Activated naive CD8-positive, alpha-beta T cell treated with anti-CD3 and anti-CD28 coated beads, Interleukin-2, amount 10 ng/mL, durations not matched to agents 7 days and 5 days (primary cell): ENCODE measurements at places on chromosomes 6 and 20. TPM values are rescaled to one million over a fixed set of nuclear protein-coding genes. Genes with fewer than 3 reads are reported as not detected.

The GSTA2 gene
- total RNA-seq: not detected

The NUP43 gene
- 67.6 TPM for total RNA-seq

GRCh38 chr20:32421290-32421689, 63.2 kb downstream of the ASXL1 start:
- DNase-seq: no peak

DNA sequence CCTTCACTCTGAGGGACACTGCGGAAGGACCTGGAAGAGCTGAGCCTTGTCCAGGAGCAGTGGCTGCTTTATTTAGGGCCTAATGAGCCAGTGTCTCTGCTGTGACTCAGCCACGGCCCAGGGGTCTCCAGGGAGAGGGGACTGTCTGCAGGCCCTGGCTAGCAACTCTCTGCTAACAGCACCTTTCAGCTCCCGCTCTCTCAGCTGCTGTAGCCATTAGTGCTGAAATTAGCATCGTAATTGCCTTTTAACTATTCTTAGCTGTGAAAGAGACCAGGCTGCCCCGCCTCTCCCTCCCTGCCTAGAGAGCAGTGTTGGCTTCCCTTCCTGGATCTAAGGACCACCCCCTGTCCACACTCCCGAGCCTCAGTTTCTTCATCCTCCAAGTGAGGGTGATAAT, 53.1 kb upstream of the SLC32A1 start:
- DNase-seq: no peak

DNA sequence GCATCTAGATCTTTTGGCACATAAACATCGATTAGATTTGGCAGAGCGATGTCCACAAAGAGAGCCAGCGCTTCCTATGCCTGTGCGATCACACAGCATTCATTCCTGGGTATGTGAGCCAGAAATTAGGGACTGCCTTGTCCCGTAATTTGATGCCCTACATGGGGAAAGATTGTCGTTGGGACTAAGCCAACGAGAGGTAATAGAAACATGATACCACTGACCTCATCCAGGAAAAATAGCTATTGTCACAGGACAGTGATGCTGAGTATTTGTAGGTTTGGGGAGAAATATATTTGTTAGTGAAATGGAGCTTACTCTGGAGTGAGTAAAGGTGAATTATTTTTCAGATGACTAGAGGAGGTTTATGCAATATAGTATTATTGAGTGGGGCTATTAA, 154.0 kb downstream of the TSHZ2 start:
- DNase-seq: no peak

The SCUBE3 gene
- total RNA-seq: 0.22 TPM

The MRAP2 gene
- total RNA-seq: not detected

DNA sequence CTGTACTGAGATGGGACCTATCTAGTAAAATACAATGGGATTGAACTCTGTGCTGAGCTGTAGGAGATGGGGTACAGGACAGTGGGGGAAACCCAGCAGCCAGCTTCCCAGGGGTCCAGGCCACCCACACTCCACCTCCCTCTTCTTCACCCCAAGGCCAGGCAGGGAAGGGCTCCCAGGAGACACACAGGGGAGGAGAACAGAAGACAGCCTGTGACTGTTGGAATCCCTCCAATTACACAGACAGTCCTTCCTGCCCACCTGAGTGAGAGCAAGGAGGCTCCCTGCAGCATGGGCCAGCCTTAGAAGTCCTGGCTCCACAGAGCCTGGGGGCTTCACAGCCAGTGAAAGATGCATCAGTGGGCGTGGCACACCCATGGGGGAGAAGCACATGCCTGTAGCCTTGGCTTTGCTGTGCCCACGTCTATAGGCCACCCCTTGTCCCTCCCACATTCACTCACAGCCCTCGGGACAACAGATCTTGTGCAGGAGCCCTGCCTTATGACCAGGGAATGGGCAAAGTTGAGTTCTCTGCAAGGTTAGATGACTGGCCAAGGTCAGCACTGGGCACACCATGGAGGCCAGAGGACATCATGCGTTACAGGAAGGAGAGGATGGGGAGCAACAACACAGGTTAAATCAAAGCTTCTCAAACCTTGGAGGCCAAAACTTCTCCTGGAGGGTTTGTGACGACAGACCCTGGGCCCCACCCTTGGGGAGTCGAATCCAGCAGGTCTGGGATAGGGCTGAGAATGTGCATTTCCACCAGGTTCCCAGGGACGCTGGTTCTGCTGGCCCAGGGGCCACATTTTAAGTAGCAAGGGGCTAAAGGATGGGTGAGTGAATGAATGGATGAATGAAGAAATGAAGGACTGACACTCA, 12.3 kb upstream of the CST7 start:
- DNase-seq: no peak
